ENCODE measurements at places on chromosomes 5 and 9. TPM values are rescaled to one million over a fixed set of nuclear protein-coding genes. Genes with fewer than 3 reads are reported as not detected.

GRPEL2 gene
- 85.4 TPM for total RNA-seq

FBP2 gene
- not detected for total RNA-seq

TSSK1B gene
- total RNA-seq, result under 0.01 TPM

PCDHGB3 gene
- 2.1 TPM for total RNA-seq

EGFLAM gene
- total RNA-seq, result 0.93 TPM

Data from nasal cavity respiratory epithelium epithelial cell of viscerocranial mucosa (primary cell).